ENCODE measurements at places on chromosomes 2 and 18.

DNA sequence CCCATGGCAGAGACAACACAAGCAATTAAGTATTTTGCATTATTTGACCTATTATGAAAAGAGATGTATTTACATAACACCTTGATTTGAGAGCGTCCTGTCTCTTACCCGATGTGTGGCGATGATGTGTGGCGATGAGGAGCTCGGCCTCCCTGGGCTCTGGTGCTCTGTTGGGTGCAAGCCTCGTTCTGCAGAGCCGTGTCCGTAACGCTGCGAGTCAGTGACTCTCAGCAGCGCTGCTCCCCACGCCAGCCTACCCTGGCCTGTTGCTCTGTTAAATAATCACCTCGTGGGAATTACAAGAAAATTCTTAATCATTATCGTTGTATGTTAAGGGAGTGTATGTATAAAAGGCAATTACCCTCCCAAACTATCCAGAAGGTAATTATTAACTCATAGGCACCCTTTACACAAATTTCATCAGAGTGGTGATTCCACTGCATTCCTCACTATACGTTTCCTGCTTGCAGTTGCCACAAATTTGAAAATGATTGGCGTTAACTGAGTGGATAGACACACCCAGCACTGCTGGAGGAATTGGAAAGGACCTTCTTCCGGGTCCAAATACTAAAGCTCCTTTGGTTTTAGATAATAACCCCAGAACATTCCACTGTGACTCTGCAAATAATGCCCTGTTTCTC is 52.0 kb upstream of the NFATC1 start:
- no peak for DNase-seq

- DNase-seq, result no peak
These were observed 56.9 kb upstream of the LPIN2 start for GRCh38 chr18:3069671-3070433.

DNA sequence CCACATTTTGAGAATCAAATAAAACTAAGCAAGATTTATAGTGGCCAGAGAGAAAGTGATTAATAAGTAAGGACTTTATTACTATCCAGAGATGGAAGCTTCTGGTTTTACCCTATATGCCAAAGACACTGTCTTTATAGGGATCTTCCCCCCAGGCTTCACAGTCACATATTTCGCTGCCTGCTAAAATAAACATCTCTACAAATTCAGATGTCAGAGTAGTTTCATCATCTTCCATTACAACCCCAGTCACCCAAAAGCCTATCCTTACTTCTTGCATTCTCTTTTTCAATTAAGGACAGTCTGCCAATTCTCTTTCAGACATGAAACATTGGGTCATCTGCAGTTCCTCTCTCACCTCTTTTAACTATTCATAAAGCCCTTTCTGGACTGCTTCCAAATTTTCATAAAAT is 28.3 kb downstream of the CREB1 start:
- DNase-seq, result no peak

DNA sequence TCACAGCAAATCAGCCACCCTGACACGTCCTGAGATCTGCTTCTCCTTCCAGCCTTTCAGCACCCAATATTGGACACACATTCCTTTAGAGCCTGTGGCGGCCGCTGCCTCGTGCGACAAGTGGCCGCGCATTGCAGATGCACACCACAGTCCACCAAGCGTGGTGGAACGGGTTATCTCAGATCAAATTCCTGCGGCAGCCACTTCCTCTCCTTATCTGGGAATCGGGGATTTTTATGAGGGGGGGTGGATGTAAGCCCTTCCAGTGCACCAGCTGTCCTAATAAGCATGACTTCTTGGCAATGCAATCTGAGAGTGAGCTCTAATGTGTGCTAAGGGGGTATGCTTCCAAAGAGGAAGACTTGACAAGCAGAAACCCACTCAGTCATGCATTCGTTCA is 18.3 kb upstream of the BMP10 start:
- DNase-seq, result no peak

DNA sequence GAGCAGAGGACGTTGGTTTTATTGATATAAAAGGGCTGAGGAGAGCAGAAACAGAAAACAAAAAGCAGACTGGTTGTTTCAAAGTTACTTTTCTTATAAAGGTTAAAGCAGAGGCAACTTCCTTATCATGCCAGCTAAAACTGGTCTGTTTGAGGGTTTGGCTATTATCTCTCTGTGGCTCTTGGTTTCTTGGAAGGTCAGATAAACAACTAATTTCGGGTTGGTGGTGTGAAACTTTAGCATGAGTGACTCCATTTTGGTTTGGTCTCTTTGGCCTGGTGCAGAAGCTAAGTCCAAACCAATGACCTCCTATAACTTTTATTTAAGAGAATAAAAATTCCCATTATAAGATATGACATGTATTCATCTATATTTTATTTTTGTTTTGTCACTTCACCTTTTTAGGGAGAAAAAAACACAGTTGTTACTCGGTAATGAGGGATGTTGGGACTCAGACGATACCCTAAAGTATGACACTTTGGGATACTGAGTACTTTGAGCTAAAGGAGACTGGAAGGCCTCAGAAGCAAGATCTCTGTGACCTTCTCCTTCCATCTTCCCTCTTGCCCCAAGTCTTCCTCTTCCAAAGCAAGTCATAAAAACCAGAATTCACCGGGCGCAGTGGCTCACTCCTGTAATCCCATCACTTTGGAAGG is 23.3 kb downstream of the TNFAIP6 start:
- DNase-seq, result no peak

GRCh38 chr2:60413814-60414168 is 139.7 kb downstream of the BCL11A start:
- DNase-seq, result no peak

GRCh38 chr2:173221937-173222594 is 132.6 kb upstream of the CDCA7 start:
- no peak for DNase-seq

DNA sequence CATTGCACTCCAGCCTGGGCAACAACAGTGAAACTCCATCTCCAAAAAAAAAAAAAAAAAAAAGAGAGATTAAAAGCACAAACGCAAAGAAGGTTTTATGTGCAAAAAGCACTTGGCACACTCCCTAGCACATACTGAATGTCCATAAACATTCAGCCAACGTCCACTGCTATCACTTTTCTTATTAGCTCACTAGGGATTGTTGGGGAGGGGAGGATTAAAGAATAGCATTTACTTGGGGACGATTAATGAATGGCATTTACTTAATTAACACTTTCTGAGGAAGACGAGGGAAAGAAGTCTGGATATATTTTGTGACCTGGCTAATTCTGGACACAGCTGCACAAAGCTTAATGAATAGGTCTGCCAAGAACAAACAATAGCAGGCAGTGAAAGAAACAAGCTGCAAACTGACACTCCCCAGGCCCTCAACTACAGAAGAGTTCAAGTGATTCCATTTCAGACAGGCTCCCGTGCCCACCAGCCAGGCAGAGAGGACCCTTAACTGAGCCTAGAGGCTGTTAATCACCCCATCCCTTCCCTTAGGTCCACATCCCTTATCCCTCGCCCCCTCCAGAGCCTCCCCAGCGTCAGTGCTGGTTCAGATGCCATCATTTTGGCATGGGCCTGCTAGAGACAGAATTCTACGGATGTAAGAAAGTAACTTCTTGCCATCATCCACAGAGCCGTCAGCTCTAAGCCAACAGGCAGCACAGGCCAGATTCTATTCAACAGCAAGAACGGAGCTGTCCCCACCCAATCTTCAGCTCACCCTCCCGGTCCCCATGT is 7.4 kb downstream of the CYB5A start:
- no peak for DNase-seq

DNA sequence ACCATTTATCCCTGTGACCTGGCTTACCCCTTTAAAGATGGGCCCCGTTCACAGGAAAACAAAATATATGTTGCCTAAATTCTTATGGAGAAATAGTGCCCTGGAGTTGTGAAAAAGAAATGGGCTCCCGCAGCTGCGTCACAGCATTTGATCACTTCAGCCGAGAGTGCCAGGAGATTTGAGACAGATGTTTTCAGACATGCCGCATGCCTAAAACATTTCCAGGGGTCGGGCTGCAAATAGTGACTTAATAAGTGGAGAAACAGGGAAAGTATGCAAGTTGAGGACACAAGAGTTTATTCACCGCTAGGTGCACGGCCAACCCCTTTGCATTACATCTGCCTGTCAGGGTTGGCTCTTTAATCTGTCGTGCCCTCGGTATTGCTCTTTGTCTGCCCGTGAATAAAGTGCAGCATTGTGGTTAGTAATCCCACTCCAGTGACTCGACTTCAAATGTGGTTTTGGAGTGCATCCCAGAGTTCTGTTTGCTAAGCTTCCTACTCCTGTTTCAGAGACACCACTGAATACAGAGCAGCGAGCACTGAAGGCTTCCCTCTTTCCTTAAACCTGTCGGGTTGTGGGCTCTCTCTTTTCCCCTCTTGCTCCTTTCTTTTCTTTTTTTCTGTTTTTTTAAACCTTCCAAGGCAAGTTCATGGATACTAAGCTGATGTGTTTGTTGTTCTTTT is 187.5 kb downstream of the LTBP1 start:
- no peak for DNase-seq

- no peak for DNase-seq
These were observed 56.4 kb upstream of the PPP1CB start for GRCh38 chr2:28695245-28695647.

GRCh38 chr2:222751821-222752719 is 80.6 kb downstream of the MOGAT1 start:
- no peak for DNase-seq

DNA sequence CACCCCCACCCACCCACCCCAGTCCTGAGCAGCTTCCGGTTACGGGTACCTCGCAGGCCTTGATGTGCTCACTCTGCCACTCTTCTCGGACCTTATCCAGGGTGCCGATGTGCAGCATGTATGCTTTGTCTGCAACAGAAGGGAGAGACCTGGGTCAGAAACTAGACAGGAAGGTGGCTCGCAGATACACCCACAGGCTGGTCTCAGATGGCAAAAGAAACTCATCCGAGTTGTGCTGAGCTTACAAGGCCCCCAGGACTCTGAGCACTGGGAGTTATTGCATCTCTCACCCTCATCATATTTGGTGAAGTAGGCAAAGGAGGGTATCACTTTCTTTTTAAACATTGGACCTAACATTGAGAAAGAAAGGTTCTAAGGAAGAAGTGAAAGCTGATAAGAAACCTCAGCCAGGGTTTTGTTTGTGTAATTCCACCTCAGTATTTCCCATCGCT is 30.6 kb upstream of the EPG5 start:
- no peak for DNase-seq

DNA sequence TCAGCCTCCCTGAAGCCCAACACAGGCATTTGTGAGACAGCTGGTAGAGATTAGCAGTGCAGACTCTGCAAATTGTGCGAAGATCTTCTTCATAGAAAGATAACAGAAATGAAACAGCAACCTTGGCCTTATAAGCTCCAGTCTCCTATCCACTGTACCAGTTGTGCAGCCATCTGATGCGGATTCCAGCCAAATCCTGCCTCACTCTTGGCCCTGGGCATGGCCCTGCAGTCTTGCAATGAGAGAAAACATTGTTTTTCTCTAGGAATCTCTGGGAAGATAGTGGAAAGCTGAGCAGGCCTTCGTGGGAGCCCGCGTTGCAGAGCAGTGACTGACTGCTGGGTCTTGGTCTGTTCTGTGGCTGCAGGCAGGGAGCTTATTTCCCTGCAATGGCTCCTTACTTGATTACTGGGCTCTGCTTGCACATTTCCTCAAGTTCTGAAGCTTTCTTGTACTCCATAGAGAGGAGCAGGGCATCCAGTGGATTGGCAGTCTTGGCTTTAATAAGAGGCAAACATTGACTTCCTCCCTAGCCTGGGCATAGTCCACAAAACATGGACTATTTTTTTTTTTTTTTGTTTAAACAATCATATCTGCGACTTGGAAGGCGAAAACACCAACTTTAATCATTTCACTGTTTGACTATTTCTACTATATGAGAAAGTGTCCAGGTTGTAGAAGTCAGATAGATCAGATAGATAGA is 193.0 kb downstream of the ACTR3 start:
- DNase-seq, result no peak

- DNase-seq, result no peak
These were observed 295.4 kb upstream of the SPRED2 start for GRCh38 chr2:65727816-65728215.

DNA sequence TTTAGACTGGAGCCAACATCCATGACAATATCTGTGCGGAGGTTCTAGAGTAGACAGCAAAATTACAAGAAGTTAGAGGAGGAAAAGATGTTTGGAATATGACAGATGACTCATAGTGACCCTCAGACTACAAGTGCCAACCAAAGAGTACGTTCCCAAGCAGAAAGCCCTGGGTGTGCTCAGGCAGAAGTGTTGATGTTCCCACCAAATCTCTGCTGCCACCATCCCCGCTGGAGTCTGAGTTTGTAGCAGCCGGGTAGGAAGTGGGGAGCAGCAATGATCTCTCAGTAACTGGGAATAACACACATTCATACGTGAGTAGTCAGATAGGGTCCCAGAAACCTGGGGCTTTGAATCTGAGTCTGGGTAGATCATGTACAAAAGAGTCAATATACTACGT is 73.2 kb downstream of the XDH start:
- DNase-seq, result no peak

- no peak for DNase-seq
These were observed 368.1 kb upstream of the CDH19 start for GRCh38 chr18:66971960-66972359.

All from liver (tissue), 10 donors.